ENCODE measurements at places on chromosomes 7 and 10. TPM values are rescaled to one million over a fixed set of nuclear protein-coding genes. Genes with fewer than 3 reads are reported as not detected.

- no peak for DNase-seq
These were observed 284.2 kb downstream of the PRPF18 start for GRCh38 chr10:13871011-13871410.

DNA sequence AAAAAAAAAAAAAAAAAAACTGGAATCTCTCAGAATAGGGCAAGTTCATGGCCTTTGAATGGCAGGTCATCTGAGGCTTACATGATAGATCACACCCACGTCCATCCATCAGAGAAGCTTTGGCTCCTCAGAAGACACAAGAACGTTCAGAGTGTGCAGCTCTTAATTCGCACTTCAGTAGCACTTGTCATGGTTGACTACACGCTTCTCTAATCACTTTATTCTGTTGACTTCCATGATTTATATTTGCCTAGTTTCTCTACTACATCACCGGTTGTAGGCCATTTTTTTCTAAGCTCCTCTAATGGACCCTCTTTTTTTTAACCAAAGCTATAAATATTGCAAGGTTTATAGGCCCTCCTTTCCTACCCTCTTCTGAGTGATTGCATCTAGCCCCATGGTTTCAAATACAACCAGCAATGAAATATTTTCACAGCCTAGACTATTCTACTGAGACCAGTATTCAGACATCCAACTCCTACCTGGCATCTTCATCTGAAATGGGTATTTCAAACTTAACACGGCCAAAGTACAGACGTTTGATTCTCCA lies 305.4 kb upstream of the CELF2 start:
- no peak for DNase-seq

- DNase-seq = no peak
These were observed 57.5 kb downstream of the COL17A1 start for GRCh38 chr10:104028146-104028545.

- no peak for DNase-seq
These were observed 42.1 kb upstream of the ADRA2A start for GRCh38 chr10:111034598-111035310.

DNA sequence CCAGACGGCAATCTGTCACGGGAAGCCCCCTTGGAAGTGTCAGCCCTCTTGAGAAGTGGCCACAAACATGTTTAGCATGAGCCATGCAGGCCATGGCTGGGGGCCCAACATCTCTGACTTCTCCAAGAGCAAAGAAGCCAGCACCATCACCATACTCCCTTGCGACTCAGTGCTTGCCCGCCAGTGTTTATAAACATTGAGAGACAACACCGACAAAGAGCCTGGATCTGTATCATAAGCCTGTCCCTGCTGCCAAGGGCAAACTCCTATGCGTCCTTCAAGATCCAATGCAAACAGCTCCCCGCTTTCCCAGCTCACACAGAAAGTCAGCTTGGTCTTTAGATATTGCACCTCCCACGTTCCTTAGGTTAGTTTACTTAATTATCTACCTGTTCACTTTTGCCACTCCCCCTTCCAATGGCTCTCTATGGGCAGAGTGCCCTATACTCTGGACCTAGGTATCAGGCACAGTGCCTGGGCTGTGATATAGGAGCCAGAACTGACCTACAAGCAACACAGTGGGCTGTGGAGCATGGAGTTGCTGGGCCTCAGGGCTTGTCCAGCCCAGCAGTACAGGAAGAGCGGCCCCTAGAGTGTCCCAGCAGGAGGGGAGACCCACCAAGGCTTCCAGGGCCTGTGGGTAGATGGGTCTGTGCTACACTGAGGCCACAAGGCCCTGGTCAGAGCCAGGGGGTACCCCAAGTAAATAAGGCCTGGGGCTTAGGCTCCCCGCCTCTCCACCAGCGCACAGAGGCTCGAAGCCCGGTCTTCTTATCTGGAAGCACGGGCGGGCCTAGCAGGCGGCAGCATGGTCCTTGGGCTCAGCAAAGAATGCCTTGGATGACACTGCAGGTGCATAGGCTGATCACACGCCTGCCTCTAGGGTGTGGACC lies 37.7 kb downstream of the CAMK2B start:
- no peak for DNase-seq

- DNase-seq = peak; percentile 72
These were observed 709 bp downstream of the ARPC1B start for GRCh38 chr7:99375070-99375807.

DNA sequence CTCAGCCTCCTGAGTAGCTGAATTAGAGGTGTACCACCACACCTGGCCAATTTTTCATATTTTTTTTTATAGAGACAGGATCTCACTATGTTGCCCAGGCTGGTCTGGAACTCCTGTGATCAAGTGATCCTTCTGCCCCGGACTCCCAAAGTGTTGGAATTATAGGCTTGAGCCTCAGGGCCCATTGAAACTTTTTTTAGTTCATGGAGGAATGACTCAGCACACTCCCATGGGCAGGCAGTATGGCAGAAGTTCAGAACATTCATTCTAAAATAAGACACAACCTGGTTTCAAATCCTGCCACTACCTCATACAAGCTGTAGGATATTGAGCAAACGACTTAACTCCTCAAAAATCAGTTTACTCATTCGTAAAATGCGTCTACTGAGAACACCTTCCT lies 320.4 kb upstream of the SP8 start:
- no peak for DNase-seq

PLCE1 gene
- 0.04 TPM for total RNA-seq

DNA sequence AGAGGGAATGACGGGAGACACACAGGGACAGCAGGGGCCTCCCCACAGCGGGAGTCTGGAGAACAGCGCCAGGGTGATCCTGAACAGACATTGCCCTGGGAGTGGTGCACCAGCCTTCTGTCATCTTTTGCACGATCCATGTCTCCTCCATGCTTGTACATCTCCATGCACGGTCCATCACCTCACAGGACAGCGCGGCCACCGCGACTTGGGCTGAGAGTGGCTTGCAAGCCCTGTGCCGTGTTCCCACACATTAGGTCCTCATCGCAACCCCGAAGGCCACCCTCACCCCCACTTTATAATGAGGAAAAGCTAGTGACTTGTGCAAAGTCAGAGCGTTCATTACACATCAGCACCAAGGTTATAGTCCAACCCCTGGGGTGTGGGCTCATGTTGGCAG lies 64.7 kb downstream of the CDH23 start:
- DNase-seq = no peak

DNA sequence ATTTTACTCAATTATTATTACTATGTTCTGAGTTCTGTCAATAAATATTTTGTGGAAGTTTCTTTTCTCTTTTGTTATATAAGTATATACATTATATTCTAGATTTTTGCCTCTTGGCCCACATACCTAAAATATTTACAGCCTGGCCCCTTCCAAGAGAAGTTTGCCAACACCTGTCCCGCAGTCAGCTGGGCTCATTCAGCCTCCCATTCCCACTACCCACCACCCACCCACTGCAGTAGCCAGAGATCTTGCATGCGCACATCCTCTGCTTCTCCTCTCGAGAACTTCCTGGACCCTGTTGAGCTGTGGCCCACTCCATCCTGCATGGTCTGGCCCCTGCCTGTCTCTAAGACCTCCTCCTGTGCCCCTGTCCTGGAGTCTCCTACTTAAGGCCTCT lies 33.6 kb downstream of the WIPF3 start:
- no peak for DNase-seq

SPDYE5 gene
- not detected for total RNA-seq

DNA sequence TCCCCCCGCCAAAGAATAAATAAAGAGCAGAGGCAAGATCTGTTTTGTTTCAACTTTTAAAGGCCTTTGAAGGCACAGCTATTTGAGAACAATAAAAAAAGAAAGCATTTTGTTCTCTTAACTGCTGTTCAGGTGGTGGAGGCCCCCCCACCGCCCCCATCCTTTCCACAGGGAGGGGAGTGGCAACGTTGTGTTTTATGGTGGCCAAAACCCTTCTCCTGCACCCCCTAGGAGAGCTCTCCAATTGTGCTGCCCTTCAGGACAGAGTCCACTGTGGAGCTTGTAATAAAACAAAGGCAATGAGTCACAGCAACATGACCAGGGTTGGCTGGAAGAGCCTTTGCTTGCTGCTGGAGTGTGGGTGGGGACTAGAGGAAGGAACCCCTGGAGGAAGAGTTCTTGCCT lies 987.9 kb downstream of the KCNMA1 start:
- no peak for DNase-seq

CYP3A7 gene
- total RNA-seq = not detected

GRCh38 chr10:6593241-6593671 lies 13.2 kb upstream of the PRKCQ start:
- DNase-seq = peak; percentile 32

CCDC172 gene
- not detected for total RNA-seq

DNA sequence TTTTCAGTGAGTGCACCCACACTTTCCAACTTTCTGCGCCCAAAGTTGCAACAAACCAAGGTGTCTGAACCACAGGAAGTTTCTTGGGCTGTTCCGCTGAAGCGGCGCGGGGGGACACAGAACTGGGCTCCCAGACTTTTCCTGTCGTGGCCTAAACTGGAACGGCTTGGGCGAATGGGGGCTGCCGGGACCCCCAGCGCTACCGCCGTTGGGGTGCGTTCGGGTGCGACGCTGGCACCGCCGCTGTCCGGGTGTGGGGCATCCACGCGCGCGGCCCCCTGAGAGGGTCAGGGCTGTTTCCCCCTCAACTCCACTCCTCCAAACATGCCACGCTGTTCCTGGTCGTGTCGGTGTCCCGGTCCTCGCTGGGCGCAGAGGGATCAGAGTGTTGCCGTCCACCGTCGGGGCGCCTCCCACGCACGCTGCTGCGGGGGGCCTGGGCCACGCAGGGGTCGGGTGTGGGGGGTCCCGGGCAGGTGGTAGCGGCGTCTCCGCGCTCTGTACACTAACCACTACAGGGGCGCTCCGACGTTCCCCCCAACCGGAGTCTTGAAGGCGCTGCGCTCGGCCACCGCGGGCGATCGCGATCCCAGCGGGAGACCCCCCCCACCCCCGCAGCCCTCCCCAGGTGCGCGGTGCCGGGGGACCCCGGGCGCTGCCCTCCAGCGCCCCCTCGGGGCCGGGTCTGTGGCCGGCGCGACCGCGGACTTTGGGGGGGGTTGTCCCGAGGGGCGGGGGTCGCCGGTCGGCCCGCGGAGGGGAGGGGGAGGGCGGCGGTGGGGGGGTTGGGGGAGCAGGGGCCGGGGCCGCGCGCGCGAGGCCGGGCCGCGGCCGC lies 2.2 kb upstream of the CUX1 start:
- peak; percentile 52 for DNase-seq

GRCh38 chr10:7410862-7411670 lies at the start of gene SFMBT2:
TSS of gene SFMBT2 (minus strand) at chr10:7411034. CDS start at chr10:7381898, 29,136 bp downstream.
- peak; percentile 70 for DNase-seq

CFAP58 gene
- 0.22 TPM for total RNA-seq

DNA sequence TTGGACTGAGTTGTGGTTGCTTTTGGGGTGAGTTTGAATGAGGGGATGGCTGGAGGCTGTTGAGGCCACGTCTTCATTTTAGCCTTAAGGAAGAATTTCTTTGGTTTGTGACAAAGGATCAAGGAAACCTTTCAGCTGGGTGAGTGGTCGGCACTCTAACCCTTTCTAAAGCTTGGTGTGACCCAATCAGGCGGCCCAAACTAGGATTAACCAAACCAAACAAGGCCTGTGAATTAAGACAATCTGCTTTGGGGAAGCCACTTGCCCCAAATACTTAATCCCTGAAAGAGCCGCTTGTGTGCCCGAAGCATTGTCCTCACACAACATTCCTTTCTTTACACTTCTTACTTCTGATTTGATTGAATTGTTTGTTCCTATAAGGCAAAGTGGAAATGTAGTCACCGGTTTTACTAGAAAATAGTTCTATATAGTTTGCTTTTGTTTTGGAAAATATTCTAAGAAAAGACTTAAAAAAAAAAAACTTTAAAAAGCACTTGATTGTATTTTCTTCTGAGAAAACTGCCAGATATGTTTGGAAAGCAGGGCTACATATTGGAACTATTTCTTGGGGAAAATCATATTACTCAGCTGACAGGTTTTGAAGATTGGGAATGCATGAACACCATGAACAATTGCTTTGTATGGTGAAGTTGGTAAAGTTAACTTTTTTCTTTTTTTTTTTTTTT lies 272.4 kb upstream of the BMPER start:
- DNase-seq = no peak

DNA sequence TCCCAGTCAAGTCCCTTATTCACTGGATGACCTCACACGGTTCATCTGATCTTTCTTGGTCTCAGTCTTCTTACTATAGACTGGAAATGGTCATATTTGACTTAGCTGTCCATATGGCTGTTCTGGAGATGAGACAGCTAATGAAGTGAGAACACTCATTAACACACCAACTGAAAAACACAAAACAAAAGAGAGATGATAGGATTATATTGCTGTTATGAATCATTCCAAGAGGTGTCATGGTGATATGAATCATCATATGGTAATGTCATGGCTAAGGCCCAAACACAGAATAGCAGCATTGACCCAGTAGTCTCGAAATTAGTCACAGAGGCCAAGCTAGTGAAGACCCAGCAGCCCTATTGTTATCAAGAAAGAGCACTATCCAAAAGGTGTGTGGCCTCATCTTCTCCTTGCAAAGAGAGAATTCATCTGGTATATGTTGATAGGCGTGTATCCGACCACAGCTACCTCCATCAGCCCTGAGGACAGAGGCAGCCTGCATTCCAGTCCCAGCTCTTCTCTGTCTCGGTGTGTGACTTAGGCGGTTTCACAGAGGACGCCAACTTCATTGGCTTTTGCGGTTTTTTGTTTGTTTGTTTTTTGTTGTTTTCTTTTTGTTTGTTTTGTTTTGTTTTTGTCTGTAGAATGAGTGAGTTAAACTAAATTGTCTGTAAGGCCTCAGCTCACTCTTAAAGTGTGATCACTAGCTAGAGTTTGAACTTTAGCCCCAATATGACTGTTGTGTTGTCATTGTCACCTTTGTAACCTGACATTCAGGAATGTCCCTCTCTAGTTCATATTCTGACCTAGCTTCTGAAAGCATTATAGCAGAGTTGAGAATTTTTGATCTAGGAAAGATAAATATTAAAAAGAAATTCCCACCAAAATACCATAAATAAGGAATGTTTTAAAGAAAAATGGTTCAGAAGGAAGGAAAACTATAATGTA lies 97.4 kb upstream of the PDCD4 start:
- peak; percentile 47 for DNase-seq

- no peak for DNase-seq
These were observed 54.3 kb downstream of the LRRC18 start for GRCh38 chr10:48885376-48885775.

- no peak for DNase-seq
These were observed 112.5 kb upstream of the ANLN start for GRCh38 chr7:36277249-36277542.

GRCh38 chr7:96800122-96800521 lies 90.5 kb upstream of the SEM1 start:
- no peak for DNase-seq

DNA sequence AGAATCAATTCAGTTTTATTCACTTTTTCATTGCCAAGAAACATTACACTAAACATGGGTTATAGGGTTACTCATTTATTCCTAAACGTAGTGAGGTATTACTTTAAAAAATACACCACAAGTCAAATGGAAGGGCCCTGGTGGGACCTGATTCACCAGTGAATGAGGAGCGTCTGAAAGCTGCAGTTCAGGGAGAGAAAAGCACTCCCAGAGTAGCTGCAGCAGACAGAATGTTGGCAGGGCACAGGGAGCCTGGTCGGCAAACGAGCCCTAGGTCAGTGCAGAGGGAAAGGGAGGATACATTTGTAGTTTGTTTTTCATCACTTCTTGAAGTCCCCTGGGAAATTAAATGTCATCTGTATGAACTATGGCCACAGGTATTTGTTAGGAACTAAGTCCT lies 361.7 kb upstream of the ETV1 start:
- no peak for DNase-seq

- DNase-seq = no peak
These were observed 29.8 kb downstream of the CALCR start for GRCh38 chr7:93544691-93545090.

- no peak for DNase-seq
These were observed 35.5 kb downstream of the FRMPD2 start for GRCh38 chr10:48238826-48239520.

OPALIN gene
- total RNA-seq = not detected

DENND2A gene
- not detected for total RNA-seq

DOCK4 gene
- 0.25 TPM for total RNA-seq

Measured in activated CD4-positive, alpha-beta T cell treated with anti-CD3 and anti-CD28 coated beads, Interleukin-2, amount 10 ng/mL, durations not matched to agents 7 days and 5 days (primary cell).